ENCODE measurements at places on chromosomes 7 and 10. TPM values are rescaled to one million over a fixed set of nuclear protein-coding genes. Genes with fewer than 3 reads are reported as not detected.

DNA sequence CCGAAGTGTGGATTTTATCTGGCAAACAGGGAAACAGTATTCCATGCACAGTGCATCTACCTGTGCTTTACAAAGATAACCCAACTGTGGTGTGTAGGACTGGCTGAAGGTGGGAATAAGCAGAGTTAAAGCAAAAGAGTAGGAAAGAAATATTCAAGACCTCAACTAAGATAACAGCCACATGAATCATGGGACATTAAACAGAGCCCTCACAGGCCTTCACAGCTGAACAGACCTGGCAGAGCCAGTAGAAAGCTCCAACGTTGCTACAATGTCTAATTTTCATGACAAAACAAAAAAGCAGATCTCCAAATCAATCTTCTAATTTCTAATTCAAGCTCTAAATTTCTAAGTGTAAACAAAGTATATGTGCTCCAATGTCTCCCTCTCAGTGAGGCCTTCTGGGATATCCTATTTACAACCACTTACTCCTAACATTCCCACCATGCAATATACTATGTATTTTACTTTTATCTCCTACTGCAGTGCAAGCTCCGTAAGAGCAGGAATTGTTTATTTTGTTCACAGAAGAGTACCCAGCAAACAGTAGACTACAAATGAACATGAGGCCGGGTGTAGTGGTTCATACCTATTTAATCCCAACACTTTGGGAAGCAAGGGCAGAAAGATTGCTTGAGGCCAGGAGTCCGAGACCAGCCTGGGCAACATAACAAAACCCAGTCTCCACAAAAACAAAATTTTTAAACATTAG lies 63.5 kb downstream of the UBE2H start:
- no peak for DNase-seq

DNA sequence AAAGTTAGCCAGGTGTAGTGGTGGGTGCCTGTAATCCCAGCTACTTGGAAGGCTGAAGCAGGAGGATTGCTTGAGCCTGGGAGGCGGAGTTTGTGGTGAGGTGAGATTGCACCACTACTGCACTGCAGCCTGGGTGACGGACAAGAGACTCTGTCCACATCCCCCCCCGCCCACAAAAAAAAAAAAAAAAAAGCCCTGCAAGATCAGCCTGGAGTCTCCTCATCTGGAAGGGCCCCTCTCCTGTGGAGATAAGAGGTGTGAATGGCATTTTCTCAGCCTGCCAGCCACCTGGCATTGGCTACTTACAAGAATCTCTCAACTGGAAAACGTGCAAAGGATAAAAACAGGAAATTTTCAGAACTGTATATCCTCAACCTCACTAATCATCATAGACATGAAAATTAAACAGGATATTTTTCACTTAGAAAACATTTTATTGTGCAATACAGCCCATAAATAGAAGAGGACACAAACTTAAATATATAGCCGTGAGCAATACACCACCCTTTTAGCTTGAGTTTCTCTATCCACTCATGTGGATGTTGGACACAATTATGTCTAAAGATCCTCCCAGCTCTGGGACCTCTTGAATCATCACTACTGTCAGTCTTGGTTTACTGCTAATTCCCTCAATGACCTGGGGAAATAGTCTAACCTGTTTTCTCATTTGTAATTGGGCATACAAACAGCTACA lies 11.3 kb upstream of the TSPAN15 start:
- no peak for DNase-seq

DNA sequence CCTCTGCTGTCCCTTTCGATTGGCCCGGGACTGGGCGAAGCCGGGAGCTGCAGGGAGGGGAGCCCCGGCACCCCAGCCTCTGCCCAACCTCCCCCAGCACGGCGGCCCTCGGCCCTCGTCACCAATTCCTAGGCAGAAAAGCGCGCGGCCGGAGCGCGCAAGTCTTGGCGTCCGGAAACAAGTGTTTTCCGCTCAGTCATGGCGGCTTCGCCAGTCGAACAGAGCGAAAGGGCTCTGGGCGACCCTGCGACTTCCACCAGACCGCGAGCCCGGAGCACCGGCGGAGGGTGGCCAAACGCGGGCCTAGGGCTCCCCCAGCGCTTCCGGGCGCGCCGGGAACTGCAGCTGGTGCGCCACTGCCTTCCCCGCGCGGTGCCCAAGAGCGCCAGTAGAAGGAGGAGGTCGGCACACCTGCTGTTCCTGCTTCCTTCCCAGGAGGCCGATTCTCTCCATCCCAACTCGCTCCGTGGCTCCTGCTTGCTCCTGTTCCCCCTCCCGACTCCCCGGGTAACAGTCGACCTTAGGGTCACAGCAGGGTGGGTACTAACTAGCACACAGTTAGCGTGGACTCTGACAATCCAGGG lies 729.9 kb downstream of the ZWINT start:
- no peak for DNase-seq

- DNase-seq, result no peak
Observed at GRCh38 chr7:47492716-47493325, 89.1 kb downstream of the TNS3 start.

- no peak for DNase-seq
Observed at GRCh38 chr7:148192491-148192890, 398.1 kb upstream of the C7orf33 start.

- DNase-seq, result no peak
Observed at GRCh38 chr10:74651565-74651964, 174.8 kb upstream of the KAT6B start.

WEE2 gene
- not detected for total RNA-seq

MSMB gene
- not detected for total RNA-seq

Data from Panc1 (cell line).